Mesenchymal stem cell (in vitro differentiated cells and primary cell): ENCODE measurements at places on chromosomes 7 and 10.

DNA sequence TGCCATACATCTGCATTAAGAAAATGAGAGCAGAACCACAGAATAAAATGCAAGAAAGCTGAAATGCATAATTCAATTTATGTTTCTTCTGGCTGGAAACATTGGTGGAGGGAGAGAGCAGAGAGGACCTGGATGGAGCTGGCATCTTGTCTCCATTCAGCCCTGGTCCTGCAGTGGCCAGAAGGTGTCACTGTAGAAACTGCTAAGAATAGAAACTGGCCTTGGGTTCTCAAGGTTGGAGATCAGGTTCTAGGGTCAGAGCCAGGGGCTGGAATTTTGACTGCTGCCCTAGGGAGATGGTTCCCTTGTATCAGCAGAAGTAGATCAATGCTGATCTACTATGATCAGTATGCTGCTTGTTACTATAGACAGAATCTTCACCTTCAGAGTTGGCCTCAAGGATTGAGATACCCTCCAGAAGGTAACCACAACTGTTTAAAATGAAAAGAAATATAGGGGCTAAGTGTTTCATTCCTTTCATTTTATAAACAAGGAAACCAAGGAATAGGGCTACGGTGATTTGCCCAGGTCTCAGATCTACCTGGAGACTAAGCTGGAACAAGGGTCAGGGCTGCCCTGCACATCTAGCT lies 13.1 kb downstream of the TAS2R41 start:
- DNase-seq = peak; percentile 44

DNA sequence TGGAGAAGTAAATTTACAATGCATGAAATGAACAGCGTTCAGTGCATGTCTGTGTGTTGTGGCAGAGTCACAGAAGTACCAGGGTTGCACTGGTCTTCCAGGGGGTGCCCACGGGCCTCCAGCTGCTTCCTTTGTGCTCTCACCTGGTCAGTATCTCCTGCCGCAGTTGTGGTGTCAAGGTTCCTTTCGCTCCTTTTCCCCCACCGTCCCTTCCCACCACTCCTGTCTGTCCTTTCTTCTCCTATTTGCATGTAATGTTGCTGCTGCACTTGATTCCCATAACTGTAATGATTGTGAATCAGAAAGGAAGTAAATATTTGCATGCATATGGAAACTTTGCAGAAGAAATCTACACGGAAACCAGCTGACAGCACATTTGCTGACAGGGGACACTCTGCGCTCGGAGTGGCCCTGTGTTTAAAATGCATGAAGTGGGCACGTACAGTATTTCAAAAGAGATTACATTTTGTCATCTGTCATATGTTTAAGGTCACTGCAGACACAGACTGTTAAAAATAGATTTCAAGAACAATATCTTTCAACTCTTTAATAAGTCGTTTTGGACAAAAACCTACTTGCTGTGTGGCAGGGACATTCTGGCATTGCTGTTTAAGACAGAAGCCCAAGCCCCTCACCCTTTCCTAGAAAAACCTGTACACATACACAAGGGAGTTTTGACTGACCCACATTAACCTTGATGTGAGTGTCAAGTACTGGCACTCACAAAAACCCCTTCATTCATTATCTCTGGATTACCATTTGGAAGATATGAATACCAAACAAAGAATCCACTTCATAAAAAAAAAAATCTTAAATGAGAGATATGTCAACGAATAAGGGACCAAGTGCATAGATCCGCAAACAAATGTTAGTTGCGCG lies 336.7 kb upstream of the KLF6 start:
- peak; percentile 36 for DNase-seq

DNA sequence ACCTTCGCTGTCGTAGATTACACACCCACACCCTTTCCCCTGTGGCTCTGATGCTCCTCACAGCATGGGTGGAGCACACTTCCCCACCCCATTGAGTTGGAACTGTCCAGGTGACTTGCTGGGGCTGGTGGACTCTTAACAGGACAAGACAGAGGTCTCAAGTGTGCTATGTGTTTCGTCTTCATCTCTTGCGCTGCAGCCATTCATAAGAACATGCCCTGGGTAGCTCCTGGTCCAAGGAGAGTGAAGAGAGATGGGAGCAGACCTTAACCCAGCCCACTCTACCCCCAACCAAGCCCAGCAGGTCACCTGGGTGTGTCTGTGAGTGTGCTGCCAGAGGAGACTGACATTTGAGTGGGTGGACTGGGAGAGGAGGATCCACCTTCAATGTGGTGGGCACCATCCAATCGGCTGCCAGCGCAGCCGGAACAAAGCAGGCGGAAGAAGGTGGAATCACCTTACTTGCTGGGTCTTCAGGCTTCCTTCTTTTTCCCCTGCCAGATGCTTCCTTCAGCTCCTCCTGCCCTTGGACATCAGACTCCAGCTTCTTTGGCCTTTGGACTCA lies 112.4 kb downstream of the HTR5A start:
- DNase-seq = no peak

DNA sequence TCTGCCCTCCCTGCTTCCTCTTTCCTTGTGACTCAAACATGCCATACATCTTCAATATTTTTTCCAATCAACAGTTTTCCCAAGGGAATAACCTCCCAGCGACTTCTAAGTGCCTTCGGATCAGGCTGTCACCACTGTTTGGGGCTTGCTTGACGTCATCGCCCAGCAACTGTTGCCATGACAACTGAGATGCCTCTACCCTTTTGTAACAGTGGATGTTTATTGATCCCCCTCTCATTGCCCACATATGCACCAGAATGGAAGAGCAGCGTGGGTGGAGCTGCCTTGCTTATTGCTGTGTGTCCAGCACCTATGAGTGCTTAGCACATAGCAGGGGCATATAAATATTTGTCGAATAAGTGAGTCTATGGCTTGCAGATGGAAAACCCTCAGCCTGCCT lies 14.4 kb downstream of the FFAR4 start:
- DNase-seq = peak; percentile 67

DNA sequence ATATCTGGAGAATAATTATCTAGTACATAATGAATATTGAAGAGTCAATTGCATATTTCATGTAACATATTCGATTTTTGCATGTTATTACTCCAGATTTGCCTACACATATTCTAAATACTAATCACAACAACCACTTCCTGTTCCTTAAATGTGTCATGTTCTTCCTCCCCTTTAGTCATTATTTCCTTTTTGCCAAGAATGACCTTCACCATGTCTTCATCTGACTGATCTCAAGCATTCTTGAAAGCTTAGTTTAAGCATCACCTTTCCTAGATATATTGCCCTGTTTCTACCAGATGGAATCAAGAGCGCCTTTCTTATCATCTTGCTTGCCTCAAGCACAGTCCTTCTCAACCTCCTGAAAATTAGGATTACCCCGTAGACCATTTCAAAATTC lies 23.5 kb upstream of the MEOX2 start:
- no peak for DNase-seq

DNA sequence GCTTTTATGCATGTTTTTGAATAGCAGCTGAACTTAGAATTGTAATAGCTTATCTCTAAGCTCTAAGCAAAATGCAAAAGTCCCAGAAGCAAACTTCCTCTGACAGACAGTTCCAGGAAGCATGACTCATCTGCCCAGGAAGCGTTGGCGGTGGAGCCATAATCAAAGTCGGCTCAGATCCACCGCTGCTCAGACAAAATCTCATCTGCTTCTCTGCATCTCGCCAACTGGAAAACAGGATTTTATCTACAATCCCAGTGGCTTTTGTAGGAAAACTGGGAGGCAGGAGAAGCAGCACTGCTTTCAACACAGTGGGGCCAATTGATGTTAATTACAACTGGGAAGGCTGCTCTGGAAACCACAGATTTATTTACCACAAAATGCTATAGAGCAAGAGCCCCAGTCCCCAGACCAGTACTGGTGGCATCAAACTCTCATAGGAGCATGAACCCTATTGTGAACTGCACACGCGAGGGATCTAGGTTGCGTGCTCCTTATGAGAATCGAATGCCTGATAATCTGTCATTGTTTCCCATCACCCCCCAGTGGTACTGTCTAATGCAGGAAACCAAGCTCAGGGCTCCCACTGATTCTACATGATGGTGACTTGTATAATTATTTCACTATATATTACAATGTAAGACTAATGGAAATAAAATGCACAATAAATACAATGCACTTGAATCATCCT lies 99.9 kb downstream of the CUBN start:
- DNase-seq = peak; percentile 92

DNA sequence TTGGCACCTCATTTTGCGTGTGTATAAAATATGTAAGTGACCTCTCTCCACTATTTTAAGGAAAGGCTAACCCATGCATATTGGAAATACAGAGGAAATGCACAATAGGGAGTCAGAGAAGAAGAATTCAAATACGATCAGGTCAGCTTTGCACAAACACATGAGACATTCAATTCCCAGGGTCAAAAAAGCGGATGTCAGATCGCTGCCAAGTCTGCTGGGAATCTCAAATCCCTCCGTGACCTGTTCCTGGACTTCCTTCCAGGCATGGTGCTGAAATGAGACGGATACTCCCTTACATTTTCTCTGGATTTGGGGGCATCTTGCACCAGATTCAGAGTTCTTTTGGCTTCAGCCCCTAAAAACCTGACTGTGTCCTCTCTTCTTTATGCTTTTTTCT lies 91.9 kb upstream of the PRKCQ start:
- no peak for DNase-seq

DNA sequence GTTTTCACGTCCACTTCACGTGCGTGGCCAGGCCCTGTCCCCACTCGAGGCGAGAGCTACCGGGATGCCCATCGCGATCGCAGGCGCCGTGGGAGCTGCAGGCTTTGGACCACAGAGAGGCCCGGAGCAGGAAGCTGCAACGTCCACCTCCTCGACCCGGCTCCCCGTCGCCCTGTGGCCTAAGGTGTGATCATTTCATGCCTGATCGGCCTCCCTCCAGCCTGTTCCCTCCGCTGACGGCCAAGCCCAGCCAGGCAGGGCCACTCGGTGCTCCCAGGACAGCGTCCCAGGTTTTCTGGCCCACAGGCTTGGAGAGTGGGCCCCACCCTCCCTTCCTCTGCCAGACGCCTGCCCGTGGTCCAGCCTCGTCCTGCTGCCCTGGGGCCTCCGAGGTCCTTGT lies 19.6 kb downstream of the KNDC1 start:
- no peak for DNase-seq

GRCh38 chr10:76202777-76203176 lies 771.4 kb downstream of the LRMDA start:
- DNase-seq = peak; percentile 62

DNA sequence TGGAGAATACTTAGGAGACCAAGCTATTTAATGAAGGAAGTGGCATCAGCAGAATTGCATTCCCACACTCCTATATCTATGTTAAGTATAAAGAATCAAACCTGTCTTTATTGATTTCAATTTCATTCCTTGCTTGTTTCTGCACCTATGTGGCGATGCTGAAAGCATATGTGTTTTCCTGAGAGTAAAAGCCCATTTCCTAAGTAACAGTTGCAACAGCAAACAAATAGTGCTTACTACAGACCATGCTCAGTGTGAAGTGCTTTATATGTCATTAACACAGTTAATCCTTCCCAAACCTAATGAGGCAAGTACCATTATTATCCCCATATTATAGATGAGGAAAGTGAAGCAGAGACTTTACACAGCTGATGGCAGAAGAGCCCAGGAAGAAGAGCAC lies 552.1 kb downstream of the PARD3 start:
- DNase-seq = peak; percentile 40

- DNase-seq = no peak
These were observed 15.3 kb downstream of the CALML3 start for GRCh38 chr10:5540080-5540479.

DNA sequence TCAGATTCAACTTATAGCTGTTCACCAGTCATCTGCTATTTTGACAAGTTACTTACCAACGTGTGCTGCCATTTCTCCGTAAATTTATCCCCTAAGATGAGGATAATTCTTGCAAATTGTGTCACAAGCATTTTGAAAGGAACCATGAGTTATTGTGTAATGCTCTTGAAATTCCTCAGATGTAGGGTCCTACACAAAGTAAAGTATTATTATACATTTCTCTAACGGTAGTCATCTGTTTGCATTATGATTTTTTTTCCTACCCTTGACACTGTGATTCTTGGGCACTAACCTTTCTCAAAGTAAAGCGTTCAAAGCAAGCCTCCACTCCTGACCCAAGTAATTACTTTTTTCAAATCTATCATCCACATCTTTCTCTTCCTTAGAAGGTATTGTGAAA lies 8.1 kb downstream of the HERC4 start:
- no peak for DNase-seq

- no peak for DNase-seq
These were observed 79.7 kb downstream of the FRMPD2 start for GRCh38 chr10:48194830-48195229.

DNA sequence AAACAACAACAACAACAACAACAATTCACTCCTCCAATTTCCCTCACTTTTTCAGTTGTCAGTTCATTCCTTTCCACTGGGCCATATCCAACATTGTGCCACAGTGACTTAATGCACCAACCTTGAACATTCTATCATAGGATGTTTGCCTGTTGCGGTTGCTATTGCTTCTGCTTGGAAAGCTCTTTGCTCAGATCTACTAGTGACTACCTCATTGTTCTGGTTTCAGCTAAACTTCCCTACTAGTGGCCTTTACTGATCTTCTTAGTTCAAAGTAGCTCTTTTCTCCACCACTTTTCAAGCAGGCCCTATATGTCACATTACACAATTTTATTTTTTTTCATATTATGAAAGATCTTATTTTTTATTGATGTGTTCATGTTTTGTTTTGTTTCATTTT lies 9.8 kb upstream of the STEAP4 start:
- no peak for DNase-seq
